ENCODE measurements at places on chromosomes 4 and X.

DNA sequence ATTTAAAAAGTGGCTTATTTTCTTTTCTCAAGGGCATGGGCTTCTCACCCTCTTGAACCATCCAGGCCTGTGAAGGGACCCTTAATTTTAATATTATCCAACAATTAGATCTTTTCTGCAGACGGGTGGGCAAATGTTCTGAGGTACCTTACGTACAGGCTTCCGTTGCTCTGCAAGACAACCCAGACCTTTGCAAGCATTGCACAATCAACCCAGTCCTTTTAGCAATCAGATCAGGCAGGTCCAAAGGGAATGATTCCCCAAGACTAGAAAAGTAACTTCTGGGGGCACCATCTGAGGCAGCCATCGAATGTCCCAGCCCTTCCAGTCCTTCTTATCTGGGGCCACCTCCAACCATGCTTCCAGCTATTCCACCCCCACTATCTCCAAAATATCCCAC, 67.3 kb upstream of the TACR3 start:
- DNase-seq: no peak

GRCh38 chr4:33045334-33045733, 2325.2 kb downstream of the PCDH7 start:
- no peak for DNase-seq

DNA sequence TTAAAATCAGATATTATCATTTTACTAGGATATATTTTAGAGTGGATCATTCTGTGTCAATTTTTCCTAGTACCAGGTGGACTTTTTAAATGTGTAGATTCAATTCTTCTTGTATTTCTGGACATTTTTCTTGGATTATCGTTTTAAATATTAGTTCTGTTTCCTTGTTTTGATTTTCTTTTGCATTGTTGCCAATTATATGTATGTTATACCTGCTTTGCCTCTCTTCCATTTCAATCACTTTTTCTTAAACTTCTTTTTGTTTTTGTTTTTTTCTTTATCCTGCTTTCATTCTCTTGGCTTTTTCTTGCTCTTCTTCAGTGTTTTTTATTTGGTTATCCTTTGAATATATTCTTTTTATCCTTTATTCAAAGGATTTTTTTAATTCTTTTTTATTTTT, 141.0 kb downstream of the STOX2 start:
- DNase-seq: no peak

- no peak for DNase-seq
Observed at GRCh38 chr4:100981447-100982204, 365.7 kb downstream of the PPP3CA start.

- DNase-seq: no peak
Observed at GRCh38 chr4:169050881-169051760, 41.1 kb upstream of the CBR4 start.

DNA sequence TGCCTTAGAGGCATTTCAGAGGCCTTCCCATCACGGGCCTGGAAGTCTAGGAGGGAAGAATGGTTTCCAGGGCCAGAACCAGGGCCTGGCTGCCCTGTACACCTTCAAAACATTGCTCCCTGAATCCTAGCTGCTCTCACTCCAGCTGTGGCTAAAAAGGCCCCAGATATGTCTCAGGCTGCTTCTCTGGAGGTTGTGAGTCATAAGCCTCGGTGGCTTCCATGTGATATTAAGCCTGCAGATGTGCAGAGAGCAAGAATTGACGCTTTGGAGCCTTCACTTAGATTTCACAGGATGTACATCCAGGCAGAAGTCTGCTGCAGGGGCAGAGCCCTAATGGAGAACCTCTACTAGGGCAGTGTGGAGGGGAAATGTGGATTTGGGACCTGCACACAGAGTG, 502.5 kb downstream of the GRXCR1 start:
- no peak for DNase-seq

DNA sequence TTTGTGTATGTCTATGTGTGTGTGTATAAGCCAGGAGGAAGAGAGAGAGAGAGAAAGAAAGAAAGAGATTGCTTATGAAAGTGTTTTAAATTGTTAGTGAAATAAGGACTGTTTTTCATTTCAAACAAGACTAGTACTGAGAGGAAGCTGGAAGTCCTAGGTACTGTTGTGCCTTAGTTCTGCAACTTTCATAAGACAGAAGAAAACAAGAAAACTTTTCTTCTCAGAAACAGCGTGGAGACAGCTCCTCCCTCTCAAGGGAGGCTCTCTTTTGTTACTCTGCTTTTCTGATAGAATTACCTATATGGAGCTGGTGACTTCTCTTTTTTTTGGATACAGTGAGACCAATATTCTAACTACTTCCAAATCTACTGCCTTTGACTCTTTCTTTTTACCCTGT, 62.5 kb downstream of the BANK1 start:
- DNase-seq: no peak

GRCh38 chrX:69556060-69557011, 52.2 kb downstream of the NALF2 start:
- no peak for DNase-seq

GRCh38 chr4:119190354-119190753, 22.2 kb upstream of the USP53 start:
- no peak for DNase-seq

- DNase-seq: no peak
Observed at GRCh38 chr4:94634271-94634670, 123.5 kb upstream of the BMPR1B start.

- DNase-seq: peak; percentile 1
Observed at GRCh38 chrX:46653482-46653881, 79.9 kb downstream of the CHST7 start.

- DNase-seq: no peak
Observed at GRCh38 chr4:1466034-1466862, 60.0 kb upstream of the NKX1-1 start.

- no peak for DNase-seq
Observed at GRCh38 chr4:111537871-111538270, 607.4 kb upstream of the FAM241A start.

- no peak for DNase-seq
Observed at GRCh38 chr4:99414401-99414800, 20.7 kb downstream of the ADH7 start.

- DNase-seq: no peak
Observed at GRCh38 chrX:71650333-71650969, 16.9 kb upstream of the LOC101059915 start.
